ENCODE measurements at places on chromosomes 4 and X. TPM values are rescaled to one million over a fixed set of nuclear protein-coding genes. Genes with fewer than 3 reads are reported as not detected.

- DNase-seq = no peak
These were observed 63.3 kb downstream of the AFAP1 start for GRCh38 chr4:7876201-7876875.

GRCh38 chr4:40848940-40849339, 99.2 kb downstream of the NSUN7 start:
- no peak for DNase-seq

- DNase-seq = no peak
These were observed 265.2 kb upstream of the BOD1L1 start for GRCh38 chr4:13892739-13893105.

GRCh38 chr4:48585401-48585800, 95.3 kb downstream of the ZAR1 start:
- DNase-seq = no peak

- DNase-seq = no peak
These were observed 36.6 kb downstream of the SEL1L3 start for GRCh38 chr4:25826074-25826752.

- DNase-seq = no peak
These were observed 151.7 kb upstream of the RPS6KA6 start for GRCh38 chrX:84339507-84340364.

DNA sequence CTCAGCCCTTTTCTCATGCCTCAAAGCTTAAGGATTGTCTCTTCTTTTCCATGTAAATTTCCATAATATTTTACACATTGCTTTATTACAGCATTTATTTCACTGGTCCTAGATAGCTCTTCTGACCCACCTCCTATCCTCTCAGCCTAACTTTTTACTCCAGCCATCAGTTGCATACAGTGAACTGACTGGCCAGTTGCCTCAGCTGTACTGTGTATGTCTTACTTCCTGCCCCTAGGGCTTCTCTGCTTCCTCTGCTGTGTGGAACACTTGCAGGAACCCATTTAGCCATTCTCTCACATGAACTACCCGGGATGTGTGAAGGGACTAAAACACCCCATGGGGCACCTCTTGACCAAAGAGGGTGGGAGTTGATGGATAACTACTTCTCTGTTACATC, 18.0 kb downstream of the C4orf33 start:
- no peak for DNase-seq

GRCh38 chr4:167185465-167185864, 48.8 kb downstream of the SPOCK3 start:
- no peak for DNase-seq

DNA sequence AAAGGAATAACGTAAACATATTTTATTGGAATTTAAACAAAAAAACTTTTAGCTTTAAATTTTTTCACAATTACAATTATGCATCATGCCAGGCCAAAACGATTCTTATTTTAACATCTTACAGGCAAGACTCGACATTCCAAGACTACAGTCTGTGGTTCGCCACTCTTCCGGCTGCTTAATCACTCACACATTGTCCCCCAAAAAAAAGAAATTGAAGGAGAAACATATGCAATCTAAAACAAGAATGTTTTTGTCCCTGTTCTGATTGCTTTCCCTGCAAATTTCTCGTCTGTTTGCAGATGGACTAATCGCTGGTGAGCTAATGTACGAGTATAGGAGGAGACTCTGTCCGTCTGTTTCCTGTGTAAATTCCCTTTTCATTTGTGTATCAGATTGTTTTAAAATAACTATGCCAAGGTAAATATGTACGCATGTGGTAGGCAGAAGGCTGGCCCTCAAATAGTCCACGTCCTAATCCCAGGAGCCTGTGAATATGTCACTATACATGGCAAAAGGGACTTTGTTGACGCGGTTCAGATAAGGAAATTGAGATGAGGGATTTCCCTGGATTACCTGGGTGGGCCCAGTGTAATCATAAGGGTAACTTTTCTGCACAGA, 37.7 kb upstream of the MTNR1A start:
- no peak for DNase-seq

GRCh38 chr4:72376901-72377300, 192.1 kb downstream of the ADAMTS3 start:
- DNase-seq = no peak

GRCh38 chr4:47499700-47500099, 14.6 kb downstream of the ATP10D start:
- DNase-seq = no peak

GRCh38 chrX:42175843-42176242, 252.5 kb upstream of the CASK start:
- DNase-seq = no peak

- no peak for DNase-seq
These were observed 242.0 kb downstream of the BCOR start for GRCh38 chrX:39855748-39856129.

DNA sequence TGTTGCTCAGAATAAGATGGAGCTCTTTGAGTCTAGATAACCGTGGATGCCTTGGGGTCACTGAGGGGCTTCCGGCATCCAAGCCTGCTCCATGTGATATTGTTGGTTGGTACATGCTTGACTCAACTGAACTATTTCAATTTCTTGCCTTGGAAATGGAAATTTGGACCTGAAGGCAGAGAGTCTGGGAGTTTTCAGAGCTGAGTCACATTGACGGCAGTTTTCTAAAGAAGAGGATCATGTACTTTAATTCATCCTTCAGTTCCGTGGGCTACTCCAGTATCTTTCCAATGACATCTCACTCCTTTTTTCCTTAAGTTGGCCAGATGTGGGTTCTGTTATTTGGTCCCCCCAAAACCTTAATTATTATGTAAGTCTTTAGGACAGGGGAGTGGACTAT, 100.5 kb downstream of the MFAP3L start:
- DNase-seq = no peak

- DNase-seq = no peak
These were observed 3.5 kb upstream of the CSF2RA start for GRCh38 chrX:1265086-1265485.

- no peak for DNase-seq
These were observed 205.4 kb downstream of the LDB2 start for GRCh38 chr4:16692961-16693506.

- DNase-seq = peak; percentile 30
These were observed 390.3 kb downstream of the SH2D1A start for GRCh38 chrX:124736553-124737270.

DNA sequence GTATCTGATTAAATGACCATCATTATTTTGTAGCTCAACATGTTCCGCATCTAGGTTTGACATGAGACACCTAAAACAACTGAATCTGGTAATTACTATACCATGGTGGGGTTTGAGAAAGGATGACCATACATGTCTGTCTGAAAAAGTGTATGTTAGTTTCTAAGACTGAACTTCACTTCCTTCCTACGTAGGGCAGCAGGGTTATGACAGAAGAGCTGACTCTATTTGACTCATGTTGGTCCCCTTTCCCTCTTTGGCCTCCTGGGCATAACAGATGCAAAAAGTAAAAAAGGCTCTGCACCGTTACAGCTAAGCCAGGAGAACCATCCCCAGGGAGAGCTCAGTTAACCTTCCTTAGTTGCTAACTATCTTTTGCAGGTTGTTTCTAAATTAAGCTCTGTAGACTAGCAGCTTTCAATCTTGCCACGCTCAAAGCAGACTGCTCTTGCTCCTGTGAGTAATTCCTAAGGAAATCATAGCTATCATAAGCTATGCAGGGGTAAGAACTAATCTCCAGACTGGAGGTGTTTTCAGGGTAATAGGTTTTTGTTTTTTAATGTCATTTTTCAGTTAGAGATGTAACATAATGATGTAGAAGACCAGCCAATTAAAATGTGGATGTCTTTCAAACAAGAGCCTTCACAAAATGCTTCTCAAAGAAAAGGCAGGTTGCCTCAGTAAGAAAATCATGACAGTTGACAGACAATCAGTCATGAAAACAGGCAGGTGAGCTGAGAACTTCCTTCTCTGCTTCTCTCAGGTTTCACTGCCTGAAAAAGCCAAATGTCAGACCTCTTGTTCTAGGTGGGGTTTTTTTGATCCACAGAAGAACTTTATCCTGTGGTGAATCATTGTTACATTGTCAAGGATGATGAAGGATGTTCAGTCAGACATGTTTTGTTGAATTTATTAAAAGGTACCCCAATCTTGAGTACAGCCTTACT, 66.9 kb upstream of the DAPP1 start:
- DNase-seq = no peak

- DNase-seq = no peak
These were observed 92.6 kb downstream of the WWC2 start for GRCh38 chr4:183191630-183192029.

DNA sequence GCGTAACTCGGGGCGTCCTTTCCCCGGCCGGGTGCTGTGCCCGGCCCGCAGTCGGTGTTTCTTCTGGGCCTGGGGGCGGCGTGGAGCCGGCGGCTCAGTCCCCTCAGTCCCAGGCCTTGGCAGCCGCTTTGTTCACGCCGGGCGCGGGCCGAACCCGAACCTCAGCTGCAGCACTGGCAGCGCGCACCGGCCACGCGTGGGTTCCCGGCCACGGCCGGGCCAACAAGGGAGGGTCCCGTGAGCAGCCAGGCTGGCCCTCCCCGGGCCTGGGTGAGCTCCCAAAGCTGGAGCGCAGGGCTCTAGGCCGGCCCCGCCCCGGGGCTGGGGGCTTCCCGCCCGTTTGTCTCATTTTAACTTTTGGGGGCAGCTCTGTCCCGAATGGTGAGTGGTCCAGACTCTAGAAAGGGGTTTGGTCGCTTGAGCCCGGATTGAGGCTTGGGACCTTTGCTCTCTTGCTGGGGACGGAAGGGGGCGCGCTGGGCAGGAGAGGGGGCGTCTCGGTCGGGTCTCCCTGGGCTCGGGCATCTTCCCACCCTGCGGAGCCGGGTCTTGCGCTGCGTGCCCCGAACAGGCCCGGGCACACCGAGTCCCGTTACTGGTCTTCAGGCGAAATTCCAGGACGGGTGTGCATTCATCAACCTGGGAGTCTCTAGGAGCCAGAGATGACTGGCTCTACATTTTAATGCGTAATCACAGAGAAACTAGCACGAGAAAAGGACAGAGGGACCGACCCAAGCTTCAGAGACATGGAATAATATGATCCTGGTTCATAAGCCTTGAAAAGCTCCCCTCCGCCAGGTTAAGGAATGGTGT, 177.1 kb downstream of the CBR4 start:
- DNase-seq = peak; percentile 44

GRCh38 chrX:118577041-118577440, 81.4 kb downstream of the DOCK11 start:
- no peak for DNase-seq

- no peak for DNase-seq
These were observed 2334.0 kb downstream of the PCDH7 start for GRCh38 chr4:33054161-33054560.

SMIM10 gene
- total RNA-seq = 2.2 TPM

SH2D1A gene
- not detected for total RNA-seq

SHROOM2 gene
- total RNA-seq = 10.5 TPM

CXorf49B gene
- not detected for total RNA-seq

ATP2B3 gene
- 0.11 TPM for total RNA-seq

FOXO4 gene
- 41.0 TPM for total RNA-seq

TNMD gene
- total RNA-seq = not detected

PRSS12 gene
- total RNA-seq = 4.6 TPM

MAGEE1 gene
- total RNA-seq = 9.6 TPM
